ENCODE measurements at places on chromosomes 13 and 19.

- DNase-seq, result peak; percentile 29
Measured at GRCh38 chr13:49410006-49410405, 33.9 kb downstream of the CAB39L start.

GRCh38 chr13:113500530-113501265 lies 10.2 kb upstream of the DCUN1D2 start:
- no peak for DNase-seq

DNA sequence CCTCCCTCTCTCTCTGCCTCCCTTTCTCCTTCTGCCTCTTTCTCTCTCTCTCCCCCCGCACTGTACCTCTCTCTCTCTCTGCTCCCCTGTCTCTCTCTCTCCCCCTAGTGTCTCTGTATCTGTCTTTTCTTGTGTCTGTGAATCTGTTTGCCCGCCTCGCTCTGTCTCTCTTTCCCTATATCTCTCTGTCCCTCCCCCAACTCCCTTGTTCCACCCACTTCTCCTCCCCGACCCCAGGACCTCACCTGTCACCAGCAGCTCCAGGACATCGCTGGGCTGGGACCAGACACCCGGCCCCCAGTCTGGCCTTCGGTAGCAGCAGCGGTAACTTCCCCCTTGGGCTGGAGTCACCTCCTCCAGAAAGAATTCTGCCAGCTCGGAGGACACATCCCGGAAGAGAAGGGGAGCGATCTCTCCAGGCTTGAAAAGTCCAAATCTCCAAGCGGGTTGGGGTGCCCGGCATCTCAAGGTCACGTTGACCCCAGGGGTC lies 3.9 kb downstream of the OSCAR start:
- DNase-seq, result peak; percentile 57

DNA sequence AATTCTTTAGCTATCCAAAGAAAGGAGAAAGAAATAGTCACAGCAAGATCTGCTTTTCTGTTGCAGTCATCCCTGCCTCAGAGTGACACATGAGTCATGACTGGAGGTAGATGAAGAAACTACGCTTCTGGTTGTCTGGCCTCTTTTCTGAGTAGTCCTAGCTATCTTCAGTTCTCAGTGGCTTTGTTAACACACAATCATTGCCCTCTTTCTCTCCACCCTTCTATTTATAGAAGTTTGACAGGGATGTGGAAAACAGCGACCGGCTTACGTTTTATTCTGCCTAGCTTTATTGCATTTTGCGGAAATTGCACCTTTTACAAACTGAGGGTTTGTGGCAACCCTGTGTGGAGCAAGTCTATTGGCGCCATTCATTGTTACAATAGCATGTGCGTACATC lies 26.7 kb downstream of the SPATA13 start:
- DNase-seq, result peak; percentile 58

DNA sequence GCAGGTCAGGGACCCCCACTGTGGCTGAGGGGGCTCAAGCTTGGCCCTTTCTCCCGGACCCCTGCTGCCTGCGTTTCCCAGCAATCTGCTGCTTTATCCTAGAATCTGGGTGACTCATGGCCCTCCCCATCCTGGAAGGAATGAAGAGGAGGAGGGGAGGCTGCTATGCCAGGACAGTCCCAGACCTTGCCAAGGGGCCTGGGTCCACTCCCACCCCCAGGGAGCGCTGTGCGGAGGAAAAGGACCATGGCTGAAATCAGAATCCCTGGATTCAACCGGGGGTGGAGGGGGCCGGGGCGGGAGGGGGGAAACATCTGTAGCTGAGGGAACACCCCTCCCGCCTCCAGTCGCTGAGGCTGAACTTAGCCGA lies 20.5 kb downstream of the ZNF114 start:
- peak; percentile 47 for DNase-seq

DNA sequence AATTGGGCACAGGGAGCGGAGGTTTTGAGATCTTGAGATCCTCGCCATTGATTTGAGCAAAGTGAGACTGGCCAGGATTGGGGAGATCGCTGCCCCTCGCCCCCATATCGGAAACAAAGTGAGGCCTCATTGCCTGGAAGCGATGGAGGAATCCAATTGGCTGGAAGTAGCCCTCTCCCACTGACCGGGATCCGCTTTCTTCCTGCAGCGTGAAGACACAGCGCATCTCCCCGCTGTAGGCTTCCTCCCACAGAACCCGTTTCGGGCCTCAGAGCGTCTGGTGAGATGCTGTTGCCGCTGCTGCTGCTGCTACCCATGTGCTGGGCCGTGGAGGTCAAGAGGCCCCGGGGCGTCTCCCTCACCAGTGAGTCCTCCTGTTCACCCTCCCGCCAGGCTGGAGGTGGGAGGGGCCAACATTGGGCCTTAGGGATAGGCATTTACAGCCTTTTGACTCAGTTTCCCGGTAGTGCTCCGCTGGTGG lies 438 bp downstream of the PRKCSH start:
- DNase-seq, result peak; percentile 20

DNA sequence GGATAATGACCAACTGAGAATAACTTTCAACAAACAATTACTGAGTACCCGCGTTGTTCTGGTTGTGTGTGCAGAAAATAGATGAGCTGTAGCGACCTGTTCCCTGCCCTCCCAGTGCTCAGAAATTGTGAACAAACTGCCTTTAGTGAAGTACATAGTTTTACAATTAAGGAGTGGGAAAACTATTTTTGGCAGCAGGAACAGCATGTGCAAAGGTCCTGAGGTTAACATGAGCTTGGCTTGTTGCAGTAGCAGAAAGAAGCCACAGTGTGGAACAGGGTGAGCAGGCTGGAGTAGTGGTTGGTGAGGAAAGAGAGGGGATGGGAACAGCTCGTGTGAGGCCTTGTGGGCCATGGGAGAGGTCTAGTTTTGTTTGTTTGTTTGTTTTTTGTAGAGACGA lies 16.0 kb downstream of the RYR1 start:
- no peak for DNase-seq

- peak; percentile 48 for DNase-seq
Measured at GRCh38 chr13:24270639-24271141, 38.7 kb upstream of the C1QTNF9 start.

DNA sequence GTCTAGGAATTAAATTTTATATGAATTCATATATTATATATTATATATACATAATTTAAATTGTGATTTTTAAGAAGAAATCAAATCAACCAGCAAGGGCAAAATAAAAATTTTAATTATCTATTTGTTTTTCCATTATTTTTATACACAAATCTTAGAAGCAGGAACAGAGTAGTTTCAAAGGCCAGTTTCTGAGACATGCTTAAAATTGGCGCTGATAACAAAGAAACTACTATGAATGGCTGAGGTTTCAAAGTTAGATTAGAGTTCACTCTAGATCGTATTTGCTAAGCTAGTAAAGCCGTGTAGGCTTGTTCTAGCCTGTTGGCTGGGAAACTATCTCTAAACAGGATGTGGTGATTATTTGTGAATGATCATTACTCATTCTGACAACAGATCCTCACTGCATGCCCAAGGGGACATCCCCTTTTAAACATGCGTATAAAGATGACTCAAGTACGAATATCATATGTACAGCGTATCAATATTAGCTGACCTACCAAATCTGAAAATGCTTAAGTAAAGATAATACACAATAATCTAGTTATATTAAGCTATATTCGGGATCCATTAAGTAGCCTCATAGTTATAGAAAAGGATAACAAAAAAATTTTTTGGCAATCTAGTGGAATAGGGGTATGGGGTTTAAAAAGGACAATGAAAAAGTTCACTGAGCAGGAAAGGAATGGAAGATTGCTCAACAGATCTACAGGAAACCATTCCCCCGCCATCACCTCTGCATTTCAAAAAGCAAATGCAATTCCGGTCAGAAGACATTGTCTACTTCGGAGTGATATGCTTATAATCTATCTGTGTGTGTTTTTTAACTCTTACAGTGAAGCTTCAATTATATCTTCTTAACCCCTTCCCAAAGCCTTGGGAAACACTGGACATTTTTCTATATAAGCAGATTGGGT lies 150.1 kb downstream of the SHISA2 start:
- peak; percentile 8 for DNase-seq

DNA sequence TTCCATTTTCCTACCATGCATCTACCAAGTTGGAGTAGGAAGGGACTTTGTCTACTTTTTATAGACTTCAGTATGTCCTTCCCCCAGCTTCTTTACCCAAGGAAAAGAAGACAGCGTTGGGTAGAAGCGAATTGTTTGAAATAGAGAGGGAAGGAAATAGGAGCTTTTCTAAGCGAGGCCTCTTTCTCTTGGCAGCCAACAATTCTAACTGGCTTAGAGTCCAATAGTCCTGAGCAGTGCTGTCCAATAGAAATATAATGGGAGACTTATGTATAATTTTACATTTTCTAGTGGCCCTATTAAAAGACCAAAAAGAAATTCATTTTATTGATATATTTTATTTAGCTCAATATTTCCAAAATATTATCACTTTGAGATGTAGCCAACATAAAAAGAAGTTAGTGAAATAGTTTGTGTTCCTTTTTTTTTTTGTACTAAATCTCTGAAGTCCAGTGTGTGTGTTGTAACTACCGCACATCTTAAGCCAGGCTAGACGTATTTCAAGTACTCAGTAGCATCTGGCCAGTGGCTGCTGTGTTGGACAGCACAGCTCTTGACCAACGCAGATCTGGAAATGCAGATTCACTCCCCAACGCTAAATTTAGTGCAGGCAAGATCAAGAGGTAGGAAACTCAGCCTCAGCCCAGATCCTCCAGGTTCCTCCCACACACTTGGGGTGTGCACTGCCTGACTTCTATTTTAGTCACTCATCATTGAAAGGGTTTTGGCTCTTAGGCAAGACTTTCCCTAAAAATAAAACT lies 179.2 kb downstream of the SHISA2 start:
- DNase-seq, result no peak

DNA sequence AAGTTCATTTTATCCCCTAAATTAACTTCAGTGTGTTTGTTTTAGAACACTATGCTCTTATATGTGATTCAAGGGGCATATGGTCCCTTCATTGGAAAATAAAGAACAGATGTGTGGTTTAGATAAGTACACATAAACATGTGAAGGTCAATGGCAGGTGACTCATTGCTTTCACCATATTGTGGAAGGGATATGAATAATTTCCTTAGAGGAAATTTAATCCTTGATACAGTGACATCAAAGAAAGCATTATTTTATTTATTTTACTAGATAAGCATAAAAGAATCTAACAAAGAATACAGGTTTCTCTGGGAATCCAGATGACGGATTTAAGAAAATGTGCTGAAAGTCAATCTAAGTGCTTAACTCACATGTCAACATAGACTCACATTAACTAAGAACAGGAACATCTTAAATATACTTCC lies 373.5 kb downstream of the KCTD12 start:
- peak; percentile 98 for DNase-seq

- no peak for DNase-seq
Measured at GRCh38 chr13:40388617-40389016, 277.8 kb downstream of the FOXO1 start.

DNA sequence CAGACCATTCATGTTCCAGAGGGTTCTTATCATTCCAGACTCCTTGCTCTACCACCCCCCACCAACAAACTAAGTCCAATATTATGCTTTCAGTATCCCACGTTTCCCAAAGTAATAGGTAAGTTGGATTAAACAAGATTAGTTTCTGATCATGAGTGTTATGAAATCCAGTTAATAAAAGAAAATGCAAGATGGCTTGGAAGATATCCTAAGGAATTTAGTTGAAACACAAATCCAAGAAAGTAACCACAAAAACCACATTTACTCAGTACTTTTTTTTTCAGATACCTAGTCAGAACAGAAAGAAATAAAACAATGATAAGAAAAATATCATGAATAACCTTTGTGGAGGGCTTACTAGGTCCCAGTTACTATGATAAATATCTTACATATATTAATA lies 119.4 kb upstream of the MIR17HG start:
- no peak for DNase-seq

DNA sequence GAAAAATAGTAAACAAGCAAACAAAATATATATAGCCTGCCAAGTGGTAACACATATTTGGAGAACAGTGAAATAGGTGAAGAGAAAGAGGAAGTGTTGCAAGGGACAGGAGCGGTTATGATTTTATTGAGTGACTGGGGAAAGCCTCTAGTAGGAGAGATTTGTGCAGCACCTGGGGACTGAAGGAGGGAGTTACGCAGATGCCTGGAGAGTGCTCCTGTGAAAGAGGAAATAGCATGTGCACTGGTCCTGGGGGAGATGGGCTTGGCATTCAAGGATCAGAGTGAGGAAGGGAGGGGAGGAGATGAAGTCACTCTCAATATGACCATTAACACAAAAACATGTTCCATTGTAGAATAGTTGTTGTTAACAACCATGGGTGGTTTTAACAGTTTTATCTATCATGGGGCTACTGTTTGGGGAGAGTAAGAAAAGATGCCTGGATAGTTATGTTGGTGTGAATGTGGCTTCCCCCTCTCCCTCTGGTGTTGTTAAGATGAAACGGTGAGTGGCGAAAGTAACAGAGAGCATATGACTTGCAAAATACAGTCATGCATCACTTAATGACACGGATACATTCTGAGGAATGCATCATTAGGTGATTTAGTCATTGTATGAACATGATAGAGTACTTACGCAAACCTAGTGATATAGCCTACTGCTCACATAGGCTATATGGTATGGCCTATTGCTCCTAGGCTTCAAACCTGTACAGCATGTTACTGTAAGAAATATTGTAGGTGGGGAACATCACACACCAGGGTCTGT lies 251.7 kb upstream of the ARGLU1 start:
- no peak for DNase-seq

DNA sequence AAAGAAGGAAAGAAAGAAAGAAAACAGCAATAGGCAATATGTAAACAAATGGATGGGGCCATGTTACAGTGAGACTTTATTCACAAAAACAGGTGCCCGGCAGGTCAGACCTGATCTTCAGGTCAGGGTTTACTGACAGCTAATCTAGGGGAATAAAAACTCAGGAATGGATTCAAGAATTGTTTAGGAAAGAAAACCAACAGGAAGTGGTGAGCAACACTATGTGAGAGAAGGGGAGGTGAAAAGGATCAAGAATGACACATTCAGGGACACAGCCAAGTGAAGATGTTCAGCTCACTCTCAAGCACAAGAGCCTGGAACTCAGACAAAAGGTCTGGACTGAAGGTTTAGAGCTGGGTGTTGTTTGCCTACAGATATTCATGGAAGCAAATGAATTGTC lies 244.5 kb downstream of the EFNB2 start:
- DNase-seq, result peak; percentile 80

DNA sequence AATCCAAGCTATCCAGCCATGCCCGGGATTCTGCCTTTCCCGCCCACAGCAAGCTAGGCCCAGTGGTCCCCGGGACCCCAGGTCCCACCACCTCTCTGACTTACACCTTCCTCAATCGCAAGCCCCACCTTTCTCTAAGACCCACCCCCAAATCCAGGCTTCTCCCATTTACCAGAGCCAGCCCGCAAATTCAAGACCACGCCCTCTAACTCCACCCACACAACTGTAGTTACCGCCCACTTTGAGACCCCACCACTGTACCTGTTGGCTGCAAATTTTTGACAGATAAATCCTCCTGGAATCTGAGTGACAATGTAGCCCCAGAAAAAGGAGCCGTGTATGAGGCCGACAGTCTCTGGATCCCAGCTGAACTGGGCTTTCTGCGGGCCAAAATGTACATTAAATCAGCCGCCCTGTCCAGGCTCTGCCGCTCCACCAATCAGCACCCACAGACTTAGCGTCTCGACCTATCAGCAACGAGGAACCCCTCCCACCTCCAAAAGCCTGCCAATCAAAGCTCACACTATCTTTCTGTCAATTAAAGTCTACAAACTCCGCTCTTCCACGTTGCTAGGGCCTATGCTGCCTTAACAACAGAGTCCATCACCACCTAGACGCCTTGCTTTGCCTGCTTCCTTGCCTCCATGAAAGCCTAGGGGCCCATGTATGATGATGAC lies 6.3 kb downstream of the SLC17A7 start:
- no peak for DNase-seq

GRCh38 chr13:101576977-101577376 lies 124.5 kb downstream of the ITGBL1 start:
- no peak for DNase-seq
